ENCODE measurements at places on chromosomes 16 and 17.

DNA sequence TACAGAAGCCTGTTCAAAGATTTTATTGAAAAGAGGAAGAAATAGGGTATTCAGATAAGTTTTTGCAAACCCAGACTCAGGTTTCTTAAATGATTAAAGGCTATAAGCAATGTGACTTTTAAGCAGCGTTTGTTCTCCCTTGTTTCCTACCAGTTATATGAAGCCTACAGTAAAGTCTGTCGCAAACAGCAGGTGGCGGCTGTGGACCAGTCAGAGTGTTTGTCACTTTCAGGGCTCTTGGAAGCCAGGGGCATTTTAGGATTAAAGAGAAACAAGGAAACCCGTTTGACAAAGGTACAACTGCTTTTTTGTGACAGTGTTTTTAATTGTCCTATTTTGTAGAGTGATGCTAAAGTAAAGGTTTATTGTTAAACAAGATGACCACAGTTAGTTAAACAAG is 7.7 kb upstream of the RARA start:
- DNase-seq: no peak

DNA sequence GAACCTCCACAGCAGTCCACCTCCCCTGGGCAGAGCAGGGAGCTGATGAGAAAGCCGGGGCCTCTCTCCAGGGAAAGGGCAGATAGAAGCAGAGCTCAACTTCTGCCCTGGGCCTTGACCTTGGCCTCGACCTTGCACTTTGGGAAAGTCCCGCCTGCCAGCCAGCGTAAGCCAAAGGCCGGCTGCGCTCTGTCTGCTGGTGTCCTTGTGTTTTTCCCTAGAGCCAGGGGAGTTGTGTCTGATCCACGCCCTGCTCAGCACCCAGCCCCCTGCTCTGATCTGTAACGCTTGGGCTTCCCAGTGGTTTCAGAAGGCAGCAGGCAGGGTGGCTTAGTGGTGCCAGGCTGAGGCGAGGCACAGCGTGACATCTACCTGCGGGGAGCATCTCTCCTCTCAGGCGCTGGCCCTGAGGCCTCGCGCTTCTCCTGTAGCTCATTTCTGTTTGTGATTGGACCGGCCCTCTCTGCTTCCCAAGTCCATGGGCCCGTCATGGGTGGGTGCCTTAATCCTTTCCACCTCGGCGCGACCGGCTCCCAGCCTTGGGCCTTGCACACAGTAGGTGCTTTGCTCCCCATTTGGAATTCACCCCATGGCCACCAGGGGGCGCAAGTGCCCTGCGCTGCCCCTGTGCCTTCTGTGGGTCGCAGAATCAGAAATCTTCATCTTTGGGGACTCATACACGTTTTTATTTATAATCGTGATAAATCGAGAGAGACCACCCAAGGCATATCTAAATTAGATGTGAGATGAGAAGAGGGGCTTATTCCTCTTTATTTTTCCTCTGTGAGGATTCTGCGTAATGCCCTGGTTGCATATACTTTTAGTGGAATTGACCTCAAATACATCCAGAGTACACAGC is 24.2 kb downstream of the SGSH start:
- peak; percentile 67 for DNase-seq

DNA sequence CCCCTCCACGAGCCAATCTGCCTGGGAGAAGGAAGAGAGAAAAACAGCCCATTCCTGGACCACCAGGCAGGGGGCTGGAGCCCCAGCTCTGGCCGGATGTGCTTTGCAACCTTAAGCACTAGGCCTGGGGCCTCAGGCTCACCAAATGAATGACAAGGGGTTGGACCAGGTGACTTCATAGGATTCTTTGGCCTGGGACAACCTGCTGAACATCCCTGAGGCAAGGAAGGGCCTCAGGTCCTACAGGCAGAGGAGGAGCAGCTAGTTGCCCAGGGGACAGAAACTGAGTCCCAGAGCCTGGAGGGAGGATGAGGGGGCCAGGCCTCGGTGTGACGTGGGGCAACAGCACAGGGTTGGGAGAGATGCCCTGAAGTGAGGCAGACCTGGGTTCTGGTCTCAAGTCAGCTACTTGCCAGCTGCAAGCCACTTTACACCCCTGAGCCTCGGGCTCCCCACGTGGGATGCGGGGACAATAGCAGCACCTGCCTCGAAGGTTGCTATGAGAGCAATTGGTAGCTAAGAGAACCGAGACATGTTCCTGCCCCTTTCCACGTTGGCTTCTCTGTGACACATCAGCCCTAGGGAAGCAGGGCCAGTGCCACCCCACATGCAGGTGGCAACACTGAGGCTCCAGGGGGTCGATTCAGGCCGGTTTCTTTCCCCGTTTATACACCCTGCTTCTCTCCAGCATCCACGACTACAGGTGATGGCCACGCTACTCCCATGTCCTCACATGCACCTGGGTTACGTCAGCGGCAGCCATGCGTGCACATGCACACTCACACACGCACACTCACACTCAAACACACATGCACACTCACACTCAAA is 42.6 kb downstream of the CFAP20 start:
- no peak for DNase-seq

DNA sequence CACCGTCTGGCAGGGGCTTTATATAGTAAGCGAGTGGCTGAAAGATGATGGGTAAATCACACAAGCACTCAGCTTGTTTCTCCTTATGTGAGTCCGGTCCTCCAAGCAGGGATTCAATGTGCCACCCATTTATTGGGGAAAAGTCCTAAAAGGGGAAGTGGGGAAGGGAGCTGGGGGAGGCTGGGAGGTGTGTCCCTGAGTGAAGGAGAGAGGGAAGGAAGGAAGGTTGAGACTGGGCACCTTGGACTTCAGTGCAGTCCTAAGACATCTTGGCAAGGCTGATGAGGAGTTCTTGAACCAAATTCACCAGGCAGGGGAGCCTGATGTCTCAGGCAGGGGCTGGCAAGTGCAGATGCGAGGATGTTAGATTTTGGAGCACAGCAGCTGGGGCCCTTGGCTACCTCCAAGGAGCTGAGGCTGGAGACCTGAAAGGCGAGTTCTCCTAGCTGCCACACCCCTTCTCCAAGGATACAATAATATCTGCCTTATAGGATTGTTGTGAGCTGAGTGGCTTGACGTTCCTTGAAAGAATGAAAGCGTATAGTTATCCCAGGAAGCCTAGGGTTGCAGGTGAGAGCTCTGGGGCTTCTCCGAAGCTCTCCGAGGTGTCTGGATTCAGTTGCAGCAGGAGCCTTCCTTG is 23.0 kb upstream of the CYLD start:
- DNase-seq: no peak

DNA sequence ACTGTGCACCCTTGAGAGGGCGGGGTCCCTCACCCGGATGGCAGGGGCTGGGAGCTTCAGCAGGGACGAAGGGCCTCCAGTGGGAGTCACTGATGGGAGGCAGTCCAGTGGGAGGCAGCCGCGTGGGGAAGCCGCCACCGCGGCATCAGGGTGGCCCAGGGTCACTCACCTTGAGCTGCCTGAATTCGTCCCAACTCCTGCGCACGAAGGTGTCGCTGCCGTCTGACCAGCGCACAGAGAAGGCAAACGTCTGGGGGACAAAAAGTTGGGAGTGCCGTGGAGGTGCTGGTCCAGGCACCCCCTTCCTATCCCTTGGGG is 540 bp downstream of the NOXO1 start:
- DNase-seq: no peak

DNA sequence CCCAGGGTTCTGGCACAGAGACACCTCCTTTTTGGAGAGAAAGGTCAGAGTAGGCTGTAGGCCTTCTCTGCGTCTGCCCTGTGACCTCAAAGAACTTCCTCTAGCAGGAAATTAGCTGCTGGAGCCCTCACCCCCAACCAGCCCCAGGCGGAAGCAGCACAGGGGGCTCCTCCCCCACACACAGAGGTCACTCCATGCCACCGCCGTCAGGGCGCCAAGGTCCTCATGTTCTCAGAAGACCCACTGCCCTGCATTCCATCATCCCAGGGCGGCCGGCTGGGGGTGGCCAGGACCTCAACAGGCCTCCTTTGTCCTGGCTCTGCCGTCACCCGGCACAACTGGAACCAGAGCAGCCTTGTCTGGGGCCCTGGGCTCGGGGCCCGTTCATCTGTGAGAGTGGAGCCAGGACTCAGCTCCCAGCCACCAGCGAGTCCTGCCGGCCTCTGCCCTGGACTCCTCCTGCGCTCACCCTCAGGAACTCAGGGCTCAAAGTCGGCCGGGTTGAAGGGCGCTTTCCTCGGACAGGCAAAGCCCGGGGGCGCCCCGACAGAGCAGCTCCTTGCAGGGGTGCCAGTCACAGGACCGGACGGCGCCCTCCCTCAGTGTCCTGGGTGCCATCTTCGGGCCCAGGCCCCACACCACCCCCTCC is 1.2 kb downstream of the TMC6 start:
- DNase-seq: peak; percentile 86

DNA sequence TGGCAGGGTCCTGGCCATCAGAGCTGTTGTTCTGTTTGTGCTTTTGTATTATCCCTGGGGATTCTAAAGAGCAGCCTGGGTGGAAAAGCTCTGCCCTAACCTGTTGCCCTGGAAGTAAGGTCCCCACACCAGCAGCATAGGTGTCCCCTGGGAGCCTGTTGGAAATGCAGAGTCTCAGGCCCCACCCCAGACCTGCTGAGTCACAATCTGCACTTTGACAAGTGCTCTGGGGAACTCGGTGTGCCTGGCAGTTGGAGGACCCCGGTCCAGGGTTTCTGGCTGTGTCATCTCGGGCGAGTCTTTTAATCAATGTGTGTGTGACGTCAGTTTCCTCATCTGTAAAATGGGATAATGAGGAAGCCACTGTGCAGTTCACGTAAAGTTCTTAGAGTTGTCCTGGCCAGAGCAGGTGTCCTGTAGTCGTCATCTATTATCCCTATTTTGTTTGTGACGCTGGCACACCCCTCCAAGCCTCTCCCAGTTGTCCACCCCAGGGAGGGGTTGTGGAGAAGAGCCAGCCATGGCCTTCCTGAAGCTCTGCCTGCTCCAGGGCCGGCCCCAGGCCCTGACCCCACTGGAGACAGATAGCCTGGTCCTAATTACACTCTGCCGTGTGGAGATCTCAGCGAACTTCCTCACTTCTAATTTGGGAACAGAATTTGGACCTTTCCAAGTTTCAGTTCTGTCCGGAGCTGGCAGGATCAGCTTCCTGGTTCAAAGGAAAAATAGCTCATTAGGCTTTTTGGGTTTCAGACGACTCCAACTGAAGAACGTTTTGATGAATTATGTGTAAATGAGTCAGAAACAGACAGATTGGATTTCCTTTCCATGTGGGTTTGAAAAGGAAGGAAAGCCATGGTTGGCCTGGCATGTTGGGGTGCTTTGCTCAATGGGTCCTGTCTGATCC is 295.7 kb upstream of the FOXF1 start:
- no peak for DNase-seq

GRCh38 chr17:49567871-49568694 is 7.6 kb upstream of the NXPH3 start:
- peak; percentile 83 for DNase-seq

DNA sequence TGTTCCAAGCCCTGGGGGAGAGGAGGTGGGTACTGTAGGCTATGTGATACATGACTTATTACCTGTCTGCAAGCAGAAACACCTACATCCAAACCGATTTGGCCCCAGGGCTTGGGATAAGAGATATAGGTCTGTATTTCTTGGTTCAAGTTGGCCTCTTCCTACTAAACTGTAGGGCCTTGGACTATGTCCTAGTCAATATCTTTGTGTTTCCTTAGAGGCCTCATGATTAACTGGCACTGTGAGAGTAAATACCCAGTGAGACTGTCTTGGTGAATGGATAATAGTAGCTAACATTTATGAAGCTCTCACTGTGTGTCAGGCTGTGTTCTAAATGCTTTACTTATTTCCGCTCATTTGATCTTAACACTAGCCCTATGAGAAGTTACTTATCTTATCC is 70.0 kb downstream of the MSI2 start:
- DNase-seq: no peak

DNA sequence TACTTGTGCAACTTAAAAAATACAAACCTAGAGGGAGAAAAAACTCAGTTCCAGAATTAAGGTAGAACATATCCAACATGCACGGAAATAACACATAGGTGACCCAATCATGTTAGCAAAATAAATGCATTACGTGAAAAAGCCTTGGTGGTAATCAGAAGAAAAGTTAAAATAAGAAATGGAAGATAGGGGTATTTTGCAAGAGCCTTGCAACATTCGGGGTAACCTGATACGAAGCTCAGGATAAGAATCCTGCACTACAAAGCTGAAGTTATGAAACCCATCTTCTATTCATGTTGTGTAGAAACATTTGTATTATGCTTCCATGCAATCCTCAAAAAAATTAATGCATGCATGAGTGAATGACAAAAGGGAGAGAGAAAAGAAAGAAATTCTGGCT is 33.1 kb downstream of the CHCT1 start:
- no peak for DNase-seq

DNA sequence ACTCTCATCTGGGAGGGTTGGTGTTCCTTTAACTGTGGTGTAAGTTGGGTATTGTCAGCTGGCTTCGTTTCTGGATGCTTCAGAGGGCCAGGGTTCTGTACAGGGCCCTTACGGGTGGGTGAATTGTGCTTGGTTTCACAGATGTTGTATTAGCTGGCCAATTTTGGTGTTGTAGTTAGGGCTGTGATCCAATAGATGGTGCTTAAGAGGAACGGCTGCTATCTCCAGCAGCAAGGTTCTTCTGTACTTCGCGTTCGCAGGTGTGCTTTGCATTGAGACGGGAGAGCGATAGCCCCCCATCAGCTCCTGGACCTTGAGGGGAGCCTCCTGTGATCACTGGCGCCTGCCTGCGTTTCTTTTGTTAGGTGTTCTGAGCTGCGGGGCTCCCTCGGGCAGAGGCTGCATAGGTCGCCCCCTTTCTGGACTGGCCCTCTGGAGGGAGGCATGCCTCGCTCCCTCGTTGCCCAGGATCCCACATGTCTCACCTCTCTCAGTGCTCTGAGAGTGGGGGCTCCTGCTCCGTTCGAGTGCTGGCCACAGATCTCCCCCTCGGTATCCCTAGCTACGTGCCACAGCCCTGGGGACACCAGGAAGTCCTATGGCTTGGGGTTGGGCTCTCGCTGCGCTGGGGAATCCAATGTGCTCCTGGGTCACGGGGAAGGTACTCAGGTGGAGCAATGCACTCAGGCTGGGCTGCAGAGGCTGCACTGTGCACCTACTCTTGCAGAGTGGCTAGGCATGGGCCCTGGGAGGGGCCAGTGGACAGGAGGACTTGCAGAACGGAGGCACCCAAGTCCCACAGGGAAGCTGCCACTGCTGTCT is 837 bp upstream of the PRDM7 start:
- DNase-seq: peak; percentile 39

DNA sequence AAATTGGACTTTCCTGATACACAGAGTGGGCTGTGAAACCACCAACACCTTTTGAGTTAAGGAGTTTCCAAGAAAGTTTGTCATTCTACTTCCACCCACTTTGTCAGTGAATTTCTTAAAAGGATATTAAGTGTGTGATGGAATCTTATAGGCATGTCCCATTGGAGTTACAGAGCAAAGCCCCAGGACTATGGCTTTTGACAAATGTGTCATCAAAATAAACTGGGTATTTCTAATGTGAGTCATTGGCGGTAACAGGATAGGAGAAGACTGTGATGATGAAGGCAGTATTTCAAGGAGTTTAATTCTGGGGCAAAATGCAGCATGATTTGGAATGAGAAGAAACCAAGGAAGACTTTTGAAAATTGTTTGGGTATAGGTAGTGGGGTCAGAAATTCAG is 1013.8 kb upstream of the EEF2KMT start:
- DNase-seq: no peak

- no peak for DNase-seq
Observed at GRCh38 chr16:51429041-51429440, 278.0 kb upstream of the SALL1 start.

Data from GM20000 (cell line).